ENCODE measurements at places on chromosomes 7 and 10.

- peak; percentile 48 for DNase-seq
These were observed 47.4 kb downstream of the DENND11 start for GRCh38 chr7:141654551-141654950.

GRCh38 chr10:72308320-72308987 is 34.7 kb downstream of the DDIT4 start:
- DNase-seq = no peak

GRCh38 chr10:107442035-107442505 is 277.6 kb upstream of the SORCS1 start:
- DNase-seq = no peak

GRCh38 chr7:128961030-128961659 is 23.4 kb downstream of the IRF5 start:
- DNase-seq = no peak

DNA sequence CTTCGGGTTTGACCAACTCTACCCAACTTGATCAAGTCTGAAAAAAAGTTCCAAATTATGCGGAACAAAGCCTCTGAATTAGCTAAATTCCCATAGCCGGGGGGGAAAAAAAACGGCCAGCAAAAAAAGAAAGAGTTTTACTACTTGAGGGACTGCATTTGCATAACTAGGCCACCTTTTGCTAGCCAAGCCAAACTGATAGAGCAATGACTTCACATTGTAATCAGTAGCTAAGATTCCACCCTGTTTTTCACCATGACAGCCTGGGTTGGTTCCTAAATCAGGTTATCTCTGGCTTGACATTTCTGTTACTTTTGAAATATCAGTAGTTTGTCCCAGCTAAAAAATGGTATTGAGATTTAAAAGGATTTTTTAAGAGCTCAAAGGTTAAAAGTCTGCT is 31.4 kb upstream of the CREB3L2 start:
- no peak for DNase-seq

DNA sequence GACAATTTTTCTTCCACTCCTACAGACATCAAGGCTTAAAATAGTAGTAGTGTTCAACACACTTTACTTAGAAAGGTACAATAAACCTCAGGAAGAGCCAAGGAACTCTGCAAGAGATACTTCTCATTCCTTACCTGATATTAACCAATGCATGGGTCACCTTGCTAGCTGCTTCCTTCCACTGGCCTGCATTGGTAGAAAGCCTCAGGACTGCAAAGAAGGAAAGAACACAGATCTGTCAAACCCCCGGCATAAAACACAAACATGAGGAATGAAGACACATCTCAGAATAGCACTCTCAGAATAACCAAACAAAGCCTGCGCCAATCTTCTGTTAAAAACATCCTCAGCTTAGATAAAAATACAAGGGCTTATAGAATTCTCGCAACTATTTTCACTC is 96.1 kb upstream of the KCNIP2 start:
- DNase-seq = no peak

DNA sequence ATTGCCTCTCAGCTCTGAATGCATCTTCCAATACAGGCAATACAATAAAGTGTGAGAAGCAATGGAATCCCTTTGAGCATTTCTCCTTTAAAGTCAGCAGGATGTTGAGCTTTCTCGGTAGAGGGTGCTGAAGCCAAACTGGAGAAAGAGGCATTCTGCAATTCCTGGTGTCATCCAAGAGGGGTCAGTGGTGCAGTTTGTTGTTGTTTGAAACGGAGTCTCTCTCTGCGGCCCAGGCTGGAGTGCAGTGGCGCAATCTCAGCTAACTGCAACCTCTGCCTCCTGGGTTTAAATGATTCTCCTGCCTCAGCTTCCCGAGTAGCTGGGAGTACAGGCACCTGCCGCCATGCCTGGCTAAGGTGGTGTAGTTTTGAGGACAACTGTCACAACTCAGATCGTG is 486.5 kb downstream of the CALN1 start:
- no peak for DNase-seq

- no peak for DNase-seq
These were observed 108.1 kb downstream of the SNX10 start for GRCh38 chr7:26399736-26400135.
